Stimulated activated CD4-positive, alpha-beta T cell treated with anti-CD3 and anti-CD28 coated beads, Interleukin-4, amount 100 ng/mL, for 1 hour (primary cell): ENCODE measurements at places on chromosomes 4 and X.

GRCh38 chrX:74405973-74406489 is 15.3 kb upstream of the SLC16A2 start:
- DNase-seq = no peak

- no peak for DNase-seq
These were observed 286.9 kb downstream of the ZNF674 start for GRCh38 chrX:46258356-46258755.

- no peak for DNase-seq
These were observed 178.3 kb downstream of the RASL11B start for GRCh38 chr4:53040459-53040815.

DNA sequence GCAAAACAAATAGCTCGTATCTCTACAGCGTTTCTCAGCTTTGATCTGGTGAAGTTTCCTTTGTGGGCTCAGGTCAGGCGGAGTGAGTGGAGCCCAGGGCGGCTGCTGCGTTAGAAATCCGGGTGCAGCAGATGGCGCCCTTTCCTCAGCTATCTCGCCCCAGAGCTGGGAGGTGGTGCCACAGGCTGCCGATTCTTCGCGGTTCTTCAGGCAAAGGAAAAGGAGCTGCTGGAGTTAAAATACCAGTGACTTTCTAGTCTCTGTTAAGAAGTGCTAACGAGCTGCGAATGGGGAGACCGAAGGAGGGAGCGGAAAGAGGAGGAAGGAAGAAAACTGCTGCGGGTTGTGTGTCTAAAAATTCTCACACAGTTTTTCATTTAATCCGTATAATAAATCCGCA is 114.6 kb downstream of the CPE start:
- DNase-seq = peak; percentile 68

GRCh38 chr4:62208921-62209320 is 1008.8 kb downstream of the ADGRL3 start:
- DNase-seq = no peak

DNA sequence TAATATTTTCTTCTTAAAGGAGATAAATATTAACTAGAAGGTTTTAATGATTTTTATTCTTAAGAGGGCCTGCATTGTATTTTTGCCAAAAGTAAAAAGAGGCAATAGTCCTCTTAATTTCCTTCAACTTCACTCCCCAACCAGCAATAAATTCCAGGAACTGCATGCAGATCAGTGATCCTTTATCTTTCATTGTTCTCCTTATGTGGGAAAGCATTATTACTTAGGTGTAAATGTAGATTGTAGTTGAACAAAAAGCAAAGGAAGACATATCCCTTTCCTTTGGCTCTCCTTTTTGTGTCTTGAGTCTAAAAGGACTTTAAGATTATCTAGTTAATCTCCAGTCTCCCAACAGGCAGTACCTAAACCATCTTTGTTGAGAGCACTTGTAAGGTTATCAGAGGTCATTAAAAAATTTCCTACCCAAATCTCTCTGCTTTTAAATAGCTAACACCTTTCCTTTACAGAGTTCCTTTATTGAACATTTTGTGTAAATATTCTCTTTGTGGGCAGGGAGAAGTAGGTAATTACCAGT is 55.3 kb downstream of the RAPGEF2 start:
- no peak for DNase-seq

GRCh38 chrX:49066690-49067089 is 7.1 kb downstream of the PRAF2 start:
- DNase-seq = no peak

- DNase-seq = no peak
These were observed 60.0 kb downstream of the SHROOM3 start for GRCh38 chr4:76494871-76495590.

GRCh38 chrX:40265936-40266335 is 168.2 kb upstream of the BCOR start:
- no peak for DNase-seq

- DNase-seq = no peak
These were observed 235.4 kb downstream of the HNRNPD start for GRCh38 chr4:82138374-82138773.

DNA sequence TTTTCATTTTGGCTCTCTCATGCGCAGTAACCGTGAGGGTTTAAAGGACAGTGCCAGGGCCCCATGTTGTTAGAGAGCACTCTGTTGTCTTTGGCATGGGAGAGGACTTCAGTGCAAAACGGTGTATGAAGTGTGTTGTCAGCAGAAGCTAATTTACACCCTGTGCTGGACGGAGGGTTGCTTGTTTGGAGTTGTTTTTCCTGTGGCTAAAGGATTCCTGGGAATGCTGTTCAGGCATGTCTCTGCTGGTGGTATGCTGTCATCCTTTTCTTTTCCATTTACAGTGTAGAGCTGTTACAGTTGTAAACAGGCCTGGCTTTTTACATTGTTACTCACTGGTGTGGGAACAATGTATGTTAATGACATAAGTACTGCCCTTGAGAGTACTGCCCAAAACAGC is 206.3 kb downstream of the CBR4 start:
- no peak for DNase-seq

DNA sequence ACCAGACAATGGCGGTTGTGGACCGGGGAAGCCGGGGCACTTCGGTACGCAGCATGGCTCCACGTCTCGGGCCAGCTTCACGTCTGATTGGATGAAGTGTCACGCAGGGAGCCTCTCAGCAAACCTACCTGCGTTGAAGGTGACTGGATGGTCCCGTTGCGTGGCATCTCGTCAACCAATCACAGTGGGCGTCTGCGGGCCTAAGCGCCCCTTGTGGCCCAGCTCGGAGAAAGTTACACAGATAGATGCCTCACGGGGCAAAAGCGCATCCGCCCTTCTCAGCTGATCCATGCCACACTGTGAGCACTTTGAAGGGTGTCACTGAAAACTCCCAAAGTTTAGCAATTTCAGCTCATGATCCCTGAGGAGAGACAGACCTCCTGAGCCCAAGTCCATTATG is at the start of gene H2BW1:
H2BW1 (minus strand) TSS at position 103 of the 400 bp plus-strand sequence. CDS start 132 bp downstream, outside the sequence.
- no peak for DNase-seq

GRCh38 chr4:163895378-163896005 is 401.0 kb downstream of the TMA16 start:
- no peak for DNase-seq

- DNase-seq = peak; percentile 40
These were observed 3.5 kb downstream of the BCOR start for GRCh38 chrX:40094041-40094899.

DNA sequence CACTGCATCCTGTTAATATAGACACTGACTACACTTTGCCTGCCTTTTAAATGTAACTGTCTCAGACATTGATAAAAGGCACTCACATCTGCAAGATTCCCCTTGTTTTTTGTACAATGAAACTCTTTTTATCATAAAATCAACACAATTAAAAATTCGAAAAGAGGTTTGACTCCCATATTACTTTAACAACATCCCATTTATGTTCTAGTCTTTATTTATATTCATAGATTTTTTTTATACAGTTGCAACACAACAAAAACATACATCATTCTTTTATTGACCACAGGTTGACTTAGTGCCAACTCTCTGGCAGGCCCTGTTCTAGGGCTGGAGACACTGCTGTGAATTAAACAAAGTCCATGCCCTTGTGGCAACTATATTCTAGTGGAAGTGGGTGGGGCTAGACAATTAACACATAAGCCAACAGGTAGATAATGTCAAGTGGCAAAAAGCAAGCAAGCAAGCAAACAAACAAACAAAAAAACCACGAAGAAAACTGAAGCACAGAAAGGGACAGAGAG is 36.8 kb downstream of the ANK2 start:
- DNase-seq = no peak

- no peak for DNase-seq
These were observed 503 bp upstream of the PDE5A start for GRCh38 chr4:119629142-119629471.

DNA sequence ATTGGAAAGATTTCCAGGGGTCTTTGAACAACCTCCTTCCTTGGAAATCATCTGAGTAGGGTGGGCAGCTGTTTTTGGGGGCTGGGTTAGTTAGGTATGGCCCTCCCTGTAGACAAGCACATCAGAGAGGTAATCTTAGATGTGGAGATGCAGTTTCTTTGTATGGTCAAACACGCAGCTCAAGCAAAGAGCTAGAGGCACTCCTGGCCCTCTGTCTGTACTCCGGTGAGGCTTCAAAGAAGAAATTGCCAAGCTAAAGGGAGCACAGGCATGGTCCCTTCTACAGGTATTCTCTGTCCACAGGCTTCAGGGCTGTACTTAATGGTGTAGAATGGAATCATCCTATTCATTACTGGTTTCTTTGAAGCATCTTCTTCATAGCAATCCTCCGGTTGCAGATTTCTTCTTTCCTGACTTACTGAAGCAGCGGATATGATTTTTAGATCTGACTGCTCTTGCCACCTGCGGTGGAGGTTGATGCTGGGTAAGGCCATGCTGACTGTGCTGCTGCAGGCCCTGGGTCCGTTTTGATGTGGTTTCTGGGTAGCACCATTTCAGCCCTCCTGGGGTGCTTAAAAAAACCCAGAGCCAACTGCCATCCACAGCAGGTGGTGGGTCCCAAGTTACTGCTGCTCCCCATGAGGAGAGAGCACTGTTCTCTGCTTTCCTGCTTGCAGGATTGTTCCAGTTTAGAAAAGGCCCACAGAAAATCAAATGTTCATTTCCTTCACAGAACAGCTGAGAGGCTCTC is 318.9 kb upstream of the GATB start:
- no peak for DNase-seq

DNA sequence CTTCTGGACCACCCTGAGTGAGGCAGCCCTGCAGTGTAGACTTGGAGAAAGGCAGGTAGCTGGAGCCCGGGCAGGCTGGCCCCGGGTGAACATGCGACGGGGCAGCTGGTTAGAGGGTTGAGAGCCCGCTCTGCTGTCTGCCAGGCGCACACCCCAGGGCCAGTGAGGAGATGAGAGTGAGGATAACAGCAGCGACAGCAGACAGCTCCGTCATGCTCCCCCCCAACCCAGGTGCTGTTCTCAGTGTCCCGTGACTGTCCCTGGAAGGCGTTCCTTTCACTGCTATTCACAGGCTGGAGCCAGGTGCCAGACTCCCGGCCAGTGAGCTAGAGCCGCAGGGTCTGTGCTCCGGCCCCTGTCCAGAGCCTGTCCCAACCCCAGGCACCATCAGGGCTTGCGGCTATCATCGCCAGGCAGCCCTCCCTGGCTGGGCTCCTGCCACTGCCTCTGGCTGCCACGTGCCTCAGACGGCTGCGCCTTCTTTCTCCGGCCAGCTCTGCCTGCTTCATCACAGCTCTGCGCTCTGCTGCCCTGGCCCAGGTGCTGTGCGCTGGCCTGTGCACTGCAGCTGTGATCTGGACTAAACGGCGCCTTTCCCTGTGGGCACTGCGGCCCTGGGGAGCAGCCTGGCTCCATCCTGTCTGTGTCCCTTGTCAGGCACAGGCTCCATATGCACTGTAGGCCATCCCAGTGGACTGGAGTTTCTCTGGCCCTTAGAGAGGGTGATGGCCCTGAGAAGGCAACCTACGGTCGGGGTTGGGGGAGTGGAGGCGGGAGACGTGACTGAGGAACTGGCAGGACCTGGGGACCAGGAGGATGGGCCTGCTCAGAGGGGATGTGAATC is 19.8 kb downstream of the NSG1 start:
- no peak for DNase-seq

- no peak for DNase-seq
These were observed 3.1 kb downstream of the CT45A10 start for GRCh38 chrX:135890087-135890585.

GRCh38 chrX:120311727-120312063 is 434 bp upstream of the TMEM255A start:
- DNase-seq = no peak

GRCh38 chr4:82555276-82555675 is 6.5 kb downstream of the TMEM150C start:
- DNase-seq = no peak

DNA sequence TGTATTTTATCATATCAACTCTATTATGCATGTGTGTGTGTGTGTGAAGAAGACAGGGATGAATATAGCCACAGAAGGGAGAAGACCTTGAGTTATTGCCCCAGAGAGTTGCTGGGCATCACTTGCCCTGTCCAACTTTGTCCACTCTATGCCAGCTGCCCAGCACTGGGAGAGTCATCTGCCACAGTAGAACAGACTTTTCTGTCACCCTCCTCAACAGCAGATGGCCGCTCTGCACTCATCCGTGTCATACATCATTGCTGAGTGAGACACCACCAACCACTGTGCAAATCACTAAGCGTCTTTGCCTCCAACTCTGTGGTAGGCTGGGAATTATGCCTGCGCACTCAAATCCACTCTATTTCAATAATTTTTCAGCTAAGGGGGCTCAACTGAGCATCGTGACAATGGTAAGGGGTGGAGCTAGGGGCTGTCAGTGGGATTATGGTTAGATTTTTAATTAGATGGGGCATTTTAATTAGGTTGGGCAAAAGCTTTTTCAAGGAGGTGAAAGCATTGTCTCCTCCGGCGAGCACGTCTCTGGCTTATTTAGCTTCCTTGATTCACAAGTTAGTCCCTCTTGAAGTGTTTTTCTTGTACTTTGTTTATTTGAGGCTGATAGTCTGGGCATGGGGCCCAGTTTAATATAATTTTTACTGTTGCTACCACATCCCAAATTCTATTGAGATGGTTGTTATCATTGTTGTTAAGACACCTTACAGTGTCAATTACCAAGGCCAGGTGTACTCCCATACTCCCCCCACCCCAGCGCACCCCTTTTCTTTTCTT is 100.1 kb upstream of the KLF3 start:
- no peak for DNase-seq

DNA sequence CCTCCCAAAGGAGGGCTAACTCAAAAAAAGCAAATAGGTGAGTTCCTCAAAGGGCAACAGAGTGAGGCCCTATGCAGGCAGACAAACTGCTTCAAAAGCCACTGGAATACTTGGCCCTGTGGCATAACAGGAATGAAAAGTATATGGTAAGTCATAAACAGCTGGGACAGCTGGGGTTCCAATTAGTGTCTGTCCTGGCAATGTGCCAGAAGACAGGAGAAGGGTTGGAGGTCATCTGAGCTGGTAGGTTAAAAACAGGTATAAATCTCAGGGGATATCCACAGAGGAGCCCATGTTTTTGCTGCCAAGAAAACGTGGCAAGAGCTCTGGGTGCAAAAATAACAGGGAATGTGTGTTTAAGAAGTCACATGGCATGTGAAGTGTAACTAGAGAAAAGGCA is 111.6 kb downstream of the APOOL start:
- DNase-seq = no peak

- DNase-seq = no peak
These were observed 234.4 kb upstream of the GPC4 start for GRCh38 chrX:133649651-133650050.
